ENCODE measurements at places on chromosomes 13 and 19.
A peak's percentile ranks its signal among the peaks of the same experiment; 100 is the strongest.

DNA sequence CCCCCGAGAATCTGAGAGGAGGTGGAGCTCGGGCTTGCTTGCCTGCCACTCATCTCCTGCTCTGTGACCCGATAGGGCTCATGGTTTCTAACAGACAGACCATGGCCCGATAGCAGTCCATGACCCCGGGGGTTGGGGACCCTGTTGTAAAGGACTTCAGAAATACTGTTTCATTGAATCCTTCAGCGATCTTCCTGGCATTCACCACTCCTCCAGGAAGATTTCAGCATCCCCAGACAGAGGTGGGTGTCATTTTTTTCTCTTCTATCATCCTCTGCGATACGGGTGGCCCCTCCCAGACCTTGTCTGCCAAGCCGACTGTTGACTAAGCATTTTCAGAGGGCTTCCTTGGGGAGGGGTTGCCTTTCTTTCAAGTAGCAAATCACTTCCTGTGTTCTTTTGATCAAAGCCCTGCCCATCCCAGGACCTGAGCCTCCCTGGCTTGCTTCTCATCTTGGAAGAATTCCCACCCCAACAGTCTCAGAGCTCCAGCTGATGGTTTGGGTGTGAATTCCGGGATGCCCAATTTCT lies 1.7 kb downstream of the MYO1F start:
- DNase-seq = no peak

DNA sequence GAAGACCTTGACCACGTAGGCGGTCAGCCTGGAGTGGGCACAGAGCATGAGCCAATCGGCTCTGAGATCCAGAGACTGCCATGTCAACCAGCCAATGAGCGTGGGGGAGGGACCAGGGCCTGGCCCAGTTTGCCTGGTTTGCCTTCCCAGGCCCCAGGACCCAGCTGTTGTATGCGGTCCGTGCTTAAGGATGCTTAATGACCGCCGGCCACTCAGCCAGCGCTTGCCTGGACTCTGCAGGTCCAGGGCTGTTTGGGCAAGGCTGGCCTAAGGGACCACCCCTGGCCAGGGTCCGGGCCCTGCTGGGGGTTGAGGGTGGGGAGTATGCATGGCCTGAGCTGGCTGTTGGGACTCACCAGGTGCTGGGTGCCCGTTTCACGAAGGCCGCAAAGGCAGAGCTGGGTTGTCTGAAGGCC lies 23.1 kb upstream of the TNFSF14 start:
- no peak for DNase-seq

GRCh38 chr19:51530616-51531015 lies 854 bp downstream of the SIGLEC6 start:
- no peak for DNase-seq

DNA sequence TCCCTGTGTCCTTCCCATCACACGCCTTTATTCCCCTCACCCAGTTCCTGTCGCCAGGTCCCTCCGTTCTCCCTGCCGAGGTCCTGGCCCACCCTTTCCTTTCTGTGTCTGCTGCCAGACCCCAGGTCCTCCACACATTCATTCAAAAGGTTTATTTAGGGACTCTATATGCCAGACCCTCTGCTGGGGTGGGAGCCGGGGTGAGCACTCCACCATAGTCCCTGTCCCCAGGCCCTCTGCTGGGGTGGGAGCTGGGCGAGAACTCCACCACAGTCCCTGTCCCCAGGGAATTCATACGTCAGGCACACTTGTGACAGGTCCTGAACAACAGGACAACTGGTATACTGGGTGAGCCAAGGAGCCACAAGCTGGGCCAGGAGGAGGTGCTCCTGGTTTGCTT lies 34.4 kb upstream of the TUBGCP3 start:
- DNase-seq = no peak

DNA sequence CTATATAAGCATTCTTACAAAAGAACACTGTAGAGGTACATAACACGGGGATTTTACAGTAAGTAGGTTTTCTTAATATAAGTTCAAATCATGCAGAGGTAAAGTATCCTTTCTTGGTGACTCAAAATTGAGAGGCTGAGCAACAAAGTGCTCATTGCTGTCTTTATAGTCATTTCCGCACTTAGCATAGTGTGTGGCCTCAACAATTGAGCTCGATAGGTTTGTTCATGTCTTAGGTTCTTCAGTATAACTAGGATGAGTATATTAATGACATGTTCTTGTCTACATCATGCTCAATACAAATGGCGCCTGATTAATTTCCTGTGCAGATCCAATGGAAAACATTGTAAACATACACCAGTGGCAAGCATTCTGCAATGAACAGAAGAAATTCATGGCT lies 1.4 kb downstream of the WDFY2 start:
- peak; percentile 62 for DNase-seq

GRCh38 chr13:109576331-109576813 lies 210.0 kb downstream of the IRS2 start:
- no peak for DNase-seq

- no peak for DNase-seq
Observed at GRCh38 chr19:41194157-41194552, 1.1 kb downstream of the CYP2S1 start.

DNA sequence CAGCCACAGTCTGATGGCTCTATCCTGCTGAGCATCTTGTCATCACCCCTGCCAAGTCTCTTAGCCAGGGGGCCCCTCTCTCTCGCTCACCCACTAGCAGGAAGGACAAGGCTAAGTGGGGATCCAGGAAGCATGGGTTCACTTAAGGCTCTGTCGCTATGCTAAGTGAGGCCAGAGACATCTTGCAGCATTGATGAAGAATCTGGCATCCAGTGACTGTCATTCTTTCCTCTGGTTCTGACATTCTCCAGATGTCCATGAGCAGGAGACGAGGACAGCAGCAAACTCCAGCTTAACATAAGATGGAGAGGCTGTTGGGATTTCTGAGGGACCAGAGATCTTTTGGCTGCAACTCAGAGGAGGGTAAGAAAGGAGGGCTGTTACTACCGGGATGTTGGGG lies 230.2 kb downstream of the TSHZ3 start:
- DNase-seq = no peak
